Activated T-cell treated with anti-CD3 and anti-CD28 coated beads for 48 hours (primary cell): ENCODE measurements at places on chromosomes 2 and 18.

DNA sequence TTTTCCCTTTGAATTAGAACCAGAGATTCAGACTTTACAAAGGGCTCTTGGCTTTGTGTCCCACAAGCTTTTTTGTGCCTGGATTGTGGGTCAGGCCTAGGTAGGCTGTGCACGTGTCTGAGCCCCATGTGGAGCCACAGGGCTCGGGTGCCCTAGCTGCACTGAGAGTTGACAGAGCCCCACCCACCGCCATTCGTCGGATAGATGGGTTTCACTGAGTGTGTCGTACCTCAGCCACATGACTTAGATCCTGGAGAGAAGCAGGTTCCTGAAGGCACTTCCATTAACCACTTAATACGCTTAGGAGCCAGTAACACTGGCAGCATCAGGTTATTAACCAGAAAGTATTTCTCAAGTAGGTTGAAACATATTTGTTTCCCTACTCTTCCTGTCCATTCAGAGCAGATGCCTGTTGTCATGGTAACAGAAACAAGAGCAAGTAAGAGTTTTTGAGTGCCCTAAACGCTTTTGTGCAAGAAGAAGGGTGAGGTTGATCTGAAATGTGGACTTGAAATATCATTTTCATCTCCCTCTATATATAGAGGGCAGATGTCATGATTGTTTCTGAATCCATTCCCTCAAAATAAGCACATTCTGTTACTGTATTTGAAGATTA lies 30.0 kb downstream of the ADCYAP1 start:
- no peak for DNase-seq

DNA sequence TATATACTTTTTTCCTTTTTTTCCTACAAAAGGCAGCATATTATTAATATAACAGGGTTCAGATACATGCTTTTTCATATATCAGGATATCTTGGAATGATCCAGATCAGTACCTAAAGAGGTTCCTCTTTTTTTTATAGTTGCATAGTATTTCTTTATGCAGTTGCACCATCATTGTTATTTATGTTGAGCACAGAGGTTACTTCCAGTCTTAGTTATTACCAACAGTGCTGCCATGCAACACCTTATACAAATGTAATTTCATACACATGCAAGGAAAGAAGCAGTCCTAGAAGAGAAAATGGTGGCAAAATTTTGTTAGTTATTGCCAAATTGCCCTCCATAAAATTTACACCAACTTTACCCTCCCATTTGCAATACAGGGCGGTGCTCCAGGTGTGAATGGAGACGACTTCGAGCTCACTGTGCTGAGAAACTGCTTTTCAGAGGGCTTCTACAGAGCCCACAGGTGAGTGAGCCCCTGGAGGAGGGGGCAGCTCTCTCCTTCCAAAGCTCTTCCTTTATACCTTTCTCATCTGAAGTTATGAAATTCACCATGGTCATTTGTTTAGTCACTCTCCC lies 30.0 kb upstream of the KCMF1 start:
- DNase-seq, result no peak

DNA sequence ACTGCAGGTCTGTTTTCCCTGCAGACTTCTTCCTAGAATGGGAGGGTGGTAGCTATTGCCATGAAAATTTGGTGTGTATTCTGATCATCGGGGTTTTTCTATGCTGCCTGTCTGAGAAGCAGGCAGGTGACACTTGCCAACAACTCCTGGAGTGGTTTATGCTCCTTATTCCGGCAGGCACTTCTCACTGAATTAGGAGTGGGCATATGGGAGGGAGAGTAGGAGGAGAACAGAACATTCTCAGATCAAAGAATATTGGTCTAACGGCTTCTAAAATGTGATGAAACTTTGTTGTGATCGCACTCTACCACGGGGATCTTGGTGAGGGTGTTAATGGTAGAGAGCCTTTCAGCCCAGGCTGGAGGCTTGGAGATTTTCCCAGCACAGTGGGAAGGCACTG lies 480.8 kb downstream of the PLCL1 start:
- no peak for DNase-seq

DNA sequence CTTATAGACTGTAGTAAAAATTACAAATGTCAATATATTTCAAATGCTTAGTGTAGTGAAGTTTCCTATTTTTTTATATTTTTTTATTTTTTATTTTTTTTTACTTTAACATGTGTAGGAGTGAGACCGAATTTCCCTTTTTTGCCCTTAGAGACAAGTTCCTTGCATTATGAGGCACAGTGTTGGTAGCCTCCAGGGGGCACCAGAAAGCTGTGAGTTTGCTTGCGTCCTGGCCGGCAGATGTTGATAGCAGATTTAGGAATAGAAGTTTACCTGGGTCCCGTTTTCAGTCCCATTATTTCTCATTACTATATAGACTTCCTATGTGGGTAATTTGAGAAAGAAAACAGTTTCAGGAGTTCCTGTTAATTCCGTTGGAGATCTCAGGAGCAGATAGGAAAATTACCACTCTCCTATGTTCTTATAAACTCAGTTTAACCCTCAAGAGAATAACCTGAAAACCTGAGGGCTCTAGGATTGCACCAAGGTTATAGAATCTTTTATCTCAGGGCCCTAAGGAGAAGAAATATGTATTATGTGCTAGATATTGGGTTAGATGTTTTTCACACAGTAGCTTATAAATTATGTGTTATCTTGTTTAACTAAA lies 157.5 kb upstream of the SESTD1 start:
- DNase-seq, result peak; percentile 27

DNA sequence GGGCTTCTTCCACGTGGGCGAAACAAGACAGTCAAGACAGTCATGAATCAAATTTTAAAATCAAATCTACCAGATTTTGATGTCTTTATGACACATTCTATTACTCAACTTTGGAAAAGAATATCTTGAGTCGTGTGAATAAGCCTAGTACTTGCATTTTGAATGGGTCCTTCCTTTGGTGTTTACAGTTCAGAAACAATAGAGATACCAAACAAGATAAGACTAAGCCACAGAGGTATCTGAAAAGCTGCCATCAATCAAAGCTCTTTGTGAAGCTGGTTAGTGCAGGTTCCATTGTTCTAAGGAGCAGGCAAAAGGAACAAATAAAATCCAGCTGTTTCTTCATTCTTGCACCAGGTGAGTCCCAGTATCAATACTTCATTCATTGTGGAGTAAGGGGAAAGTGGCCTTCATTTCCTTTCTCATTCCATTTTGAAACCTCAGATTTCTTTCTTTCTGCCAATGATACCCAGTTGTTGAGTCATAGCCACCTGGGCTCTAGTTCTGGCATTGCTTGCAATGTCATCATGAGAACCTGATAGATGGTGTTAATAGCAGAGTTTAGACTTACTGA lies 151.7 kb upstream of the L3MBTL4 start:
- DNase-seq, result no peak

DNA sequence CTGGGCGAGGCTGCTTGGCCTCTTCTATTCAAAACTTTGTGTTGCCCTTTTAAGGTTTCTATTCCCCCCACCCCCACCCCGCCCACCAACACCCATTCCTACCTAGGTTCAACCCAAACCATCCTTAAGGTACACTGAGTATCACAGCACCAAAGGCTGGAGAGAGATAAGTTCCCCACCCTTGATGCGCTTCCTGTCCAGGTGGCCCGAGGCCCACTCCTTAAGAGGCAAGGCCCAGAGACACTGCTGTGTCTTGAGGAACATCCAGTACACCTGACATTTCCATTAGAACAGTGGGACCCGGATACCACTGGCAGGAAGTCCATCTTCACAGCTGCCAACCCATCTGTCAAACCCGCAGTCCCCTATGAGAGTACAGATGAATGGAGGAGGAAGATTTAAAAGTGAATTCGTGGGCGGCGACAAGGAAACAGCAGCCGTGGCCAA lies 277 bp upstream of the INPP1 start:
- no peak for DNase-seq

DNA sequence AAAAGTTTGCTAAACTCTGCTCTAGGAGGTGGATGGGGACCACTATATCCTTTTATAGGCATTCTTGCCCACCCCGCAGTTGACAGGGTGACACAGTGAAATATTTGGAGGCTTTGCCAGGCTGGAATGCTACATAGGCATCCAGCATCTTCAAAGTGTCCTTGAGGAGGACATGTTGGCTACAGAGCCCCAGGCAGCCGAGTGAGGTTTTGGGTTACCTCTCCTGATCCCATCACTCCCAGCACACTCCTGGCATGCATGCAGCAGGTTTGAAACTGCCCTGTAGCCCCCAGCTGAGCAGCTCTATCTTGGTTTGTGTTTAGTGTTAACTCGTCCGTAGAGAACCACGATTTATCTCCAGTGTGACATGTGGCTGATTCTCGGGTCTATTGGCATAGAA lies 7.3 kb downstream of the FOSL2 start:
- no peak for DNase-seq

DNA sequence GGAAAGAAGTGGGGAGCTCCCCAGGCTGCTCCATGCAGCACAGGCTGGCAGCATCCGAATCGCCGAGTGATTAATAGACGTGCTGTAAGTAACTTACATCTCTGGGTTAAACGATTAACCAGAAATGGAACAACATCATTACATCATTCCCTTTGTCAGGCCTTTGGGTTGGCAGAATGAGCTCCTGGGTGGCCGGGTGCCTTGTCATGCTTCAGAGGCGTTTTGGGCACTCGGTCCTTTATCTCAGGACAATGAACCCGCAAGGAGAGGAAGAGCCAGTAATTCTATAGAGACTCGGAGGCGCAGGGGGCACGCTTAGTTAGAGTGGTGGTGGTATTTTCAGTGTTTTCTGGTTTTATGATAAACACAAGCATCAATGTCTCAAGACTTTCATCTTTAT lies 146.9 kb upstream of the TPO start:
- no peak for DNase-seq

- no peak for DNase-seq
These were observed 97.4 kb upstream of the STK17B start for GRCh38 chr2:196268538-196269338.

DNA sequence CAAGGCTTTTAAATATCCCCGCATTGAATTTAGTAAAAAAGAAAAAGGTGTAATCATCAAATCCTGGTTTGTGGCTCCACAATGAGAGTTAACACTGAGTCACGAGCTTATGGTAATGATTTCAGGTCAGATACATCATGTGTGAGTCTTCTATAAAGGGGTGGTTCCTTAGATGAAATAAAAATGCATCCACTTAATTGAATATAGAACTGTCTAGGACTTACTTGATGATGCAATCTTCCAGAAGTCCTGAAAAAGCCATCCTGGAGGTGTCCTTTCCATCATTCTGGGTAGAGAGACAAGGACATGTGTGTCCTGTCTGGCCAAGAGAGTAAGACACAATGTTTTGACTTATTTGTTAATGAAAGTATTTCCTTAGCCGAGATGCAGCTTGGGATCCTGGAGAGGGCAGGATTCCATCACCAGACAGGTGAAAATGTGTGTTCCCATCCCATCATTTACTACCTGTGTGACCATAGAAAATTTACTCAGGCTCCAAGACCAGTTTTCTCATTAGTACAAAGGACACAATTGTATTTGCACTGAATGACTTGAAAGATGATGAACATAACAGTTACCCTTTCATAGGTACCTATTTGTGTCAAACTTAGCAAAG lies 1539.8 kb upstream of the PIK3C3 start:
- no peak for DNase-seq

- no peak for DNase-seq
These were observed 52.1 kb downstream of the L3MBTL4 start for GRCh38 chr18:6362559-6363129.

- no peak for DNase-seq
These were observed 630.3 kb upstream of the NRXN1 start for GRCh38 chr2:51662187-51662586.

DNA sequence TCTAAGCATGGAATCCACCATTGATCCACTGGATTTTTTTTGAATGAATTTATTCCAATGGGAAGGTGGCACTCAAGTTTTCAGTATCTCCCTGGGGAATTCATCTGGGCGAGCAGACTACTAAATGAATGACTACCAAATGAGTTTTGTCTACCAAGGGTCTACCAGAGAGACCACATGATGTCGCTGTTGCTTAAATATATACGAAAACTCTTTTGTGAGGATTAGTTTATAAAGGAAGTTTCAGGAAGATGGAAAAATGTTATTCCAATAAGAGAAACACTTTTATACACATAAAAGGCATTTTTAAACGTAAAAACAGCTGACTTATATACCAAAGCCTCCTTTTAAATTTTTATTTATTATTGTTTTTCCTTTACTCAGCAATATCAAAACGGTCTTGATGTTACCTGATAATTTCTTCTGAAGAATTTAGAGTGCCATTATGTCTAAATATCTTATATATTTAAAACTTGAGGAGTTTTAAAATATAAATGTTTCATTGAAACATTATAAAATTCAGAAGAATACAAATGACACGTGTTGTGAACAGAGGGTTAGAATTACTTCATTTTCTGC lies 139.7 kb downstream of the HRH4 start:
- no peak for DNase-seq
